WTC11 (cell line): ENCODE measurements at places on chromosomes 16 and 17.

- DNase-seq = no peak
Observed at GRCh38 chr17:50046179-50046578, 9.7 kb upstream of the ITGA3 start.

- no peak for DNase-seq
Observed at GRCh38 chr17:48246612-48247011, 139.0 kb downstream of the SNX11 start.

- no peak for DNase-seq
Observed at GRCh38 chr17:50120475-50121253, 9.3 kb downstream of the SAMD14 start.

GRCh38 chr16:3792472-3793012, 75.2 kb upstream of the TRAP1 start:
- no peak for DNase-seq

- no peak for DNase-seq
Observed at GRCh38 chr16:76268824-76269223, 8.4 kb upstream of the CNTNAP4 start.

DNA sequence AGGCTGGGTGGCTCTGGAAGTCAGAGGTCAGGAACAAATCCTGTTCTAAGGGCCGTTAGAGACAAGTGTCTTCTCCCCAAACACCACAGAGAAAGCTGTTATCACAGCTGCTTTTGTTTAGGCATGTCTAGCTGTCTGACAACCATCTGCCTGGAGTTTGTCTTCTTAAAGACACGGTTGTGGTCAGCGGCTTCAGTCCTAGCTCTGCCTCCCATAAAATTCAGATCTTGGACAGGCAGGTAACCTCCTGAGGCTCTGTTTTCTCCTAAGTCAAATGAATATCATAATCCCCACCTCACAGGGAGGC, 2.3 kb upstream of the ITGA3 start:
- no peak for DNase-seq

GRCh38 chr16:56246051-56246817, 54.9 kb downstream of the GNAO1 start:
- no peak for DNase-seq

GRCh38 chr17:63370696-63371095, 75.4 kb downstream of the CYB561 start:
- no peak for DNase-seq

GRCh38 chr17:2089021-2089422, 34.1 kb downstream of the HIC1 start:
- no peak for DNase-seq

GRCh38 chr17:78497115-78497540, 80.1 kb downstream of the DNAH17 start:
- DNase-seq = peak; percentile 85

DNA sequence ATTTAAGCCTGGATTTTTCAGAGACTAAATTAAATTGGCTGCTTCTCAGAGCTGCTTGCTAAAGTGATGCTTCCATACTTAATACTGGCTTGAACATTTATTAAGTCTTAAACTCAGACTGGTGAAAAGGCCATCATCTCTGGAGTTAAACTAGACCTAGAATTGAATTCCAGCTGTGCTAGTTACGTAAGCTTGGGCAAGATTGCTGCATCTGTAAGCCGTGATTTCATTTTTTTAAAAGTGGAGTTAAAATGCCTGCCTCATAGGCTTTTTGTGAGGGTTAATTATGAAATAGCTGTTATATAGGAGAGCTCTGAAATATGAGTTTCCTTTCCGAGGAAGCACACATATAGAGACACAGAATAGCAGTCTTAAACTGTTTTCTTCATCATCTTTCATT, 84.7 kb downstream of the VAT1L start:
- DNase-seq = no peak

- DNase-seq = no peak
Observed at GRCh38 chr16:88327561-88328312, 55.0 kb upstream of the ZNF469 start.

DNA sequence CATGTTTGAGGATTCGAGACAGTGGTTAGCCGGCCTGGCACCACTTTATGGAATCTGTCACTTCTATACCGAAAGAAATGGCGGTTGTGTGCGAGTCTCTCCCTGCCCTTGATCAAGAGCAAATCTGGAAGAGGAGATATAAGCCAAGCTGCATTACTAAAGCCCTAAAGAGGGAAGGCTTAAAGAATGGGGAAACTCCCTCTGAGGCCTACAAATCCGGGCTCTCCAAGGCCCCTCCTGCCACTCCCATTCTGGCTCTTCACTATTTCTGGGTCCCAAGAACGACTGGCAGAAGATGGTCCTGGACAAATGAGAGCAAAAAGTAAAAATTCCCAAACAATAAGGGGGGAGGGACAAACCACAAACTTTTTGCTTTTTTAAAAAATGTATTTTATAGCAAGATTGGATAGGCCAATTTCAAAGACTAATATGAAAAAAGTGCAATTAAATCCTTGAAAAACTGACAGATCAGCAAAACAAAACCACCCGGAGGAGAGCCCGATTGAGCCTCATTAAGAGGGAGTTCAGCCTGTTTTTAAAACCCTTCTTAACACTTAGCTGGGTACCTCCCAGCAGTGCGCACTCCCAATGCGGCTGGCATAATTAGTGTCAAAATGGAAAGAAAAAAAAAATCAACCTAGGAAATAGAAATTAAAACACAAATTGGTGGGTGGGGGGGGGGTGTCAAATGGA, 193.5 kb downstream of the ZFHX3 start:
- no peak for DNase-seq

DNA sequence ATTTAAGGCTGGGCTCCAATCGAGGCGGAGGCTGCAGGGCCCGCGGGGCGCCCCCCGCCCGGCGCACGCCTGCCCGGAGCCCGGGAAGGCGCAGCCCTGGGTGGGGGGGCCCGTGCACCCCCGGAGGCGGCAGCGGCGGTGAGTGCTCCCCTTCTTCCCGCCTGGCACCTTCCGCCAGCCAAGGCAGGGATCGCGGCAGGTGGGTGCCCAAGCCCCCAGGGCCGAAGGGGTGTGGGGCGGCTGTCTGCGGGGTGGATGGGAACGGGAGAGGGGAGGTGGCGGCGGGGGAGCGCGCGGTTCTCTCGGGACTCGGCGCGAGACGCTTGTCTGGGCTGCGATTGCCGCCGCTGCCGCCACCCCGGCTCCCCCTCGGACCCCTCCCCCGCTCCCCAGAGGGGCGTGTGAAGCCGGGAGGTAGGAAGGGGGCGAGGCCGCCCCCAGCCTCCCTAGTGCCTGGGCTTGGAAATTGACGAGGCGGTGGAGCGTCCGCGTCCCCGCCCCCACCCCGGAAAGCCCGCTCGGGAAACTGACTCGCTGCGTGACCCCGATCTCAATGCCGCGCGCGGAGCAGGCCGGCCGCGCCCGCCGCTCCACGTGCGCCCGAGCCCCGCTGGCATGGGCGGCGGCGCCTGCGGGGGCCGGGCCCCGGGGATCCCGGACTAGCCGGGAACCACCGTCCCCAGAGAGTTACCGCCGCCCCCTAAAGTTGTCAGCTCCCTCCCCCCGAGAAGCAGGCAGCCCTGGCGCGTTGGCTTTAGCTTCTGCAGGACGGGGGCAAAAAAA, 231.5 kb downstream of the MRTFB start:
- peak; percentile 65 for DNase-seq

DNA sequence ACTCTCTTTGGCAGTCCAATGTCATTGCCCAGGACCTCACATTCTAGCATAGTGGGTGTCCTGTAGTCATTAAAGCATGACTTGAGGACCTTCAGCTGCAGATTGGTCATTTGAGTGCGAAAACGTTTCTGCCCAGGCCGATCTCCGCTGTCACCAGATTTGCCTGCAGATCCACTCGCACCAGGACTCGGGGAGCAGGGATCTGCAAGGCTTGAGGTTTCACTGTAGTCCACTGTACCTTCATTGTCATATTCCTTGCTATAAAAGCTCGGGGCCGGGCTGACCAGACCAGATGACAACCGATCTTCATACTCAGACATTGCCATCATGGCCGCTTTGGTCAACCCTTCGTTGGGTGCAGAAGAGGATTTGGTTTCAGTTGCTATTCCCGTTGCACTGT, 254.2 kb downstream of the ZFHX3 start:
- no peak for DNase-seq

DNA sequence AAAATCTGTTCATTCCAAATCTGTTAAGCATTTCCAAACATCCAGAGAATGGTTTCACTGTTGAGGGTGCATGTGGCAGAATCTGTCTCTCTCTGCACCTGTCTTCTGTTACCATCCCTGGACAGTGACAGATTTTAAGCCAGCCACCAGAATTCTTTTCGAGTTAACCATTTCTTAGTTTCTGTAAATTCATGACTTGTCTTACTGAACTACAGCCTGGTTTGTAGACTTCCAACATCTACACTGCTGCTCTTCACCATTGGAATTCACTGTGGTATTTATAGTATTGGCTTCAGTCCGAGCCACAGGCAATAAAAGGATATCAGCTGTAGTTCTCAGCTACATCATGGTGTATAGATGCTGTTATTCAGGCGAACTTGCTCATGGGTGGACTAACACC, 47.6 kb downstream of the GOSR1 start:
- no peak for DNase-seq

GRCh38 chr17:78490673-78491072, 86.5 kb downstream of the DNAH17 start:
- DNase-seq = no peak

GRCh38 chr17:58648236-58648635, 43.6 kb downstream of the TEX14 start:
- no peak for DNase-seq

GRCh38 chr16:16983582-16983981, 487.2 kb downstream of the XYLT1 start:
- no peak for DNase-seq

DNA sequence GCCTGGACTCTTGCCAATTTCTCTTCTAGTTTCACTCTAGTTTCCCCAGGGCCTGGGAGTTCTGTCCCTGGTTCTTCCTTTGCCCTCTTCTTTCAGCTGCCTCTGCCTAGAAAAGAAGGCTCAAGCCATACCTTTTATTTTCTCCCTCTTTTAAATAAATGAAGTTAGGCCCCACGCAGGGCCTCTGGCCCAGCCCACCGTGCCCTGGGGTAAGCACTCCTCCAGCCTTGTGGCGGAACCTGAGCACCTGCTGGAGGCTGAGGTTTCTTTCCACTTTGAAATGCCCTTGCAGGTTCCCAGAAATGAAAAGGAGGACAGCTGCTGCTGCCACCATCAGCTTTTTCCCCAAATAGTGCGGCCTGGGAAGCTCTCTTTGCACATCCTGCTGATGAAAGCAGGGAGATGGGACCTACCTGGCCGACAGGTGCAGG, 139.4 kb downstream of the CCDC182 start:
- DNase-seq = no peak

DNA sequence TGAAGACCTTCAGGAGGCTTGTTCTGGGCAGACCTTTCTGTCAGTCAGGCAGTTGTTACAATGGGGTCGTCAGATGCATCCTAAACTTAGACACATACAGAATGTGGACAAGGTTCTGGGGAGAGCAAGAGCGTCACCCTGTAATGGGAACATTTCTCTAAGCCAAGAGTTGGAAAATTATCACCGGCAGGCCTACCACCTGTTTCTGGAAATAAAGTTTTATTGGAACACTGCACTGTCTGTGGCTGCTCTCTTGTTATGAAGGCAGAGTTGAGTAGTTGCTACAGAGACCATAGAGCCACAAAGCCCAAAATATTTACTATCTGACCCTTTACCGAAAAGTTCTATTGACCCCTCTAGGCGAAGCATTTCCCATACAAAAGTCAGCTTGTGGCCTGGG, 106.2 kb downstream of the CPPED1 start:
- DNase-seq = no peak

GRCh38 chr17:83202002-83203000, 122.9 kb downstream of the METRNL start:
- peak; percentile 7 for DNase-seq
